ENCODE measurements at places on chromosomes 6 and 20. TPM values are rescaled to one million over a fixed set of nuclear protein-coding genes. Genes with fewer than 3 reads are reported as not detected.

The BPIFB1 gene
- not detected for total RNA-seq

The SPATS1 gene
- total RNA-seq, result not detected

The C6orf163 gene
- not detected for total RNA-seq

The NOX3 gene
- total RNA-seq, result not detected

The FAM229B gene
- total RNA-seq, result 15.5 TPM

The MAS1 gene
- not detected for total RNA-seq

The SH3BGRL2 gene
- 10.7 TPM for total RNA-seq

The C6orf47 gene
- total RNA-seq, result 28.6 TPM

The CDSN gene
- total RNA-seq, result under 0.01 TPM

The ACSS2 gene
- total RNA-seq, result 38.2 TPM

The ASIP gene
- total RNA-seq, result not detected

The MDFI gene
- 3.4 TPM for total RNA-seq

The DSE gene
- 161 TPM for total RNA-seq

The KLHDC3 gene
- total RNA-seq, result 111 TPM

The SIRPD gene
- total RNA-seq, result not detected

The CDC25B gene
- total RNA-seq, result 7.3 TPM

The IFT52 gene
- 37.3 TPM for total RNA-seq

The CST4 gene
- not detected for total RNA-seq

The CPNE5 gene
- total RNA-seq, result 0.17 TPM
